ENCODE measurements at places on chromosomes 6 and 20.

DNA sequence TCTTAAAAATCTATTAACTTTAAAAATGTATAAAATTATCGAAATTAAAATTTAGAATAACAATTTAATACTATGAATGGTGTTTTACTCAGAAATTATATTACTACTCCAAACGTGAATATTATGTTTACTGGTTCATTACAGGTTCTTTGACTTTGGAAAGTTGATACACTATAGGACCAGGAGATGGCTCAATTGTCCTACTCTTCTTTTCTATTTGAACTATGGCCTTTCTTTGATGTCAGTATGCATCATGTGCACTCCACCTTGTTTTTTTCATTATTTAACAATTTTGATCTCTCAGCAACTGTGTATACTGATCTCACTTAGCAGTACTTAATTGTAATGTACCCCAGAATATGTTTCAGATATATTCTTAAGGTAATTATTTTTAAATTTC is 391.5 kb upstream of the MANEA start:
- no peak for DNase-seq

DNA sequence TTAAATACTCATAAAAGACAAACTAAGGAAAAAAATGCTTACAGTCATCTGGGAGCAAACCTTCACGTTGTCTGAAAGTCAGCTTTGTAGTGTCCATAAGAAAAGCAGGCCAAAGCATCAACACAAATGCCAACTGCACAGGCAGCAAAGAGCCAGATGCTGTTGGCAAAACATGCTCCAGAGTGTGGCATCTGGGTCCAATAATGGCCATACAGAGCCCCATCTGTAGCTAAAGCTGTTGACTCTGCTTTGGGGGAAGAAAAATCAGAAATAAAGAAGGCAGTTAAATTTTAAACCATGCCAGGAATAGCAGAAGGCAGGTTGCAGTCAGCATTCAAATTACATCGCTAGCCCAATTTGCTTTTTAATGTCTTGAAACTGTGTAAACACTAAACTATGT is 776.3 kb downstream of the EYS start:
- no peak for DNase-seq

DNA sequence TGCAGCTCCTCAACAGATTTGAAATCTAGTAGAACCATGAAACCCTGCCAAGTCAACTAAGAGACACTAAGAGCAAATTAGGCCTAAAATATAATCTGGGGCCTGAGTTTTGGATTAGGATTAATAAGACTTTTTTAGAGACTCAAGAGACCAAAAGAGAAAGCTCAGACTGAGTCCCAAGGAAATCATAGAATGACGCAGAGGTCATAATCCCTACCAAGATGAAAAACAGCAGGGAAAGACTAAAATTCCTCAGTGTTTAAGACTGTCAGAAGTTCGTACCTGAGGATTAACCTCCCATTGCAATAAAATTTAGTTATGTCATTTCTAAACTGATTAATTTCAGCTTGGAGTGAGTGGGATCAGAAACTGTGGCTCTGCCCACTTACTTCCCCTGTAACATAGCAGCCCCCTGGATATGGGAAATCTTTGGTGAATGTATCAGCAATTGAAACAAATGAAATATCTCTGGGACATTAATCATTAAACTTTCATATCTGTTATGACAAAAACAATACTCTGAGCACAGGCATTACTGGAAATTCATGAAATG is 200.3 kb downstream of the EDN1 start:
- DNase-seq = no peak

- DNase-seq = no peak
Observed at GRCh38 chr6:132286298-132287019, 114.8 kb downstream of the MOXD1 start.

DNA sequence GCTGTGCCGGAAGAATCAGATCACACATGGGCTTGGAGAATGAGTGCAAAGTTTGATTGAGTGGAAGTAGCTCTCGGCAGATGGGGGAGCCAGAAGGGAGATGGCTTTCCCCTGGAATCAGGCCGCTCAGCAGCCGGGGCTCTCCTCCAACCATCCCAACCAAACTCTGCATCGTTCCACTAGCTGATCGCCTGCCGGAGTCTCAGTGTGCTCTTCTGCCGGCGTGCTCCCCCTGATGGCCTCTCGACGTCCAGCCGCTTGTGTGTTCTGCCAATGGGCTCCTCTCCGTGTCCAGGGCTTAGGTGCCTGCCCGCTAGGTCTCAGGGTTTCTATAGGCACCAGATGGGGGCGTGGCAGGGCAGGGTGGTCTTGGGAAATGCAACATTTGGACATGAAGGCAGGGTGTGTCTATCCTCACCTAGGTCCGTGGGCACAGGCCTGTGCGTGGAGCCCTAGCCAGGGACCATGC is 4.9 kb upstream of the BIRC7 start:
- peak; percentile 87 for DNase-seq

- no peak for DNase-seq
Observed at GRCh38 chr20:24638591-24639548, 169.4 kb downstream of the SYNDIG1 start.

GRCh38 chr6:7765575-7766325 is 39.9 kb downstream of the BMP6 start:
- DNase-seq = no peak

DNA sequence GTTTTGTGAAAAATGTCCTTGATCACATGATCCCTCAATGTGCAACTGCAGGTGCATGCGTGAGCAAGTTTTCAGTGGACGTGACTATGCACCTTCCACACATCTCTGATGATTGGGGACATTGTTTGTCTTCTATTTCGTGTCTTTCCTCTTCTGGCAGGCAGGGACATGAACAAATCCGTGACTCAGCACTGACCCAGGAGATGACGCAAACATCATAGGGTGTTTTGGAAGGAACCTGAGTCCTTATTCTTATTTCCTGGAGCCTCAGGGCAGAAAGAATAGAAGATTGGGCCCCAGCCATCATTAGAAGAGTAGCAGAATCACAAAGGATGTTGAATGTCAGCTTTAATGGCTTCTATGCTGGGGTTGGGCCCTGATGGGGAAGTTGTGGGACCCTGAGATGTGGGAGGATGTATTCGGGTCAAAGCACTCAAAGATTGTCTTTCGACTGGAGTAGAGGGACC is 11.9 kb upstream of the SIRPD start:
- DNase-seq = no peak

DNA sequence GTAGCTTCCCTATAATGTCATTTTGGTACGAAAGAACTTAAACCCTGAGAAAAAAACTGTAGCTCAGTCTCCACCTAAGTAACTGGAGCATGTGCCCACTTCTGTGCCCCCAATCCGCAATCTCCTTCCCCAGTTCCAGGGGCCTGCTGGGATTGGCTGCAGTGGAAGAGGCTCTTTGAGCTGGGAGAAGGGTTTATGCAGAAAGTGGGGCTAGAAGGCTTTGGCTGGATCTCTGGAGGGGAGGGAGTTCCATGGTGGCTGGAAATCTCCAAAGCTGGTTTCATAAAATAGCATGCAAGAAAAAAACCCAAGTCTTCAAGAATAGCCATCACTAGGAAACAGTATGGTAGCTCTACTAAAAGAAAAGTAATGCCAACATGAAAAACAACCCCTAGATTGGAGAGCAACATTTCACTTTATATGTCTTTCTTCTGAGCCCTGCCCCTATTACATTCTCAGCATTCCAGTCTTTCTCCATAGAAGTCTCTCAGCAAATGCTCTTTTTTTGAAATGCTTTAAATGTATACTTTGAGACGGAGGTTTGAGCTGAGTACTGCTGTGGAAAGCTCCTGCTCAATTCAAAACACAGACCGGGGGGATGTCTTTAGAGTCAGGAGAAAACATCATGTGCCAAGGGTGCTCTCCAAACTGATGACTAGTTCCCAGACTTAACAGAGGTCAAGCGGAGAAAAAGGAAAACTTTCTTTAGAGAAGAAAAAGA is 36.0 kb upstream of the FOXO3 start:
- DNase-seq = no peak

- DNase-seq = no peak
Observed at GRCh38 chr20:24048024-24048611, 59.5 kb upstream of the GGTLC1 start.

- DNase-seq = no peak
Observed at GRCh38 chr6:38846844-38847243, 131.7 kb downstream of the DNAH8 start.

DNA sequence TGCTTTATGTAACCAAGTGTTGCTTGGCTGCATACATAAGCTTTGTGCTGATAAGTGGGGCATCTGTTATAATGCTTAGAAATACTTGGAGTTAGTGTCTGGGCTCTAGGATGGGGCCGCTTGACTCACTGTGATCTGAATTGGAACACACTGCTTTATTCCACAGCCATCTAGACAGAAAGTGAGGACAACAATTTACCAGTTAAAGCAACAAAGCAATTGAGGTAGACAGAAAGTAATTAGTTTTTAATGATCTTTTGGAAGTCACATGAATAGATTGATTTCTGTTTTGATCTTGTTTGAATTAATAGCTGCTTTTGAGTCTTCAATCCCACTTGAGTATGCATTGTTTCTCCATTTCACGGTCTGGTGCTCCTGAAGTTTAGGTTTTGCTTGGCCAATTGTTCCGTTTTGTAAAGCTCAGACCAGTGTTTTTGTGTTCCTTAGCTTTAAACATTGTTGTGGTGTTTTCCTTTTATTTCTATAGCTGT is 157.5 kb downstream of the TRMT11 start:
- peak; percentile 72 for DNase-seq

DNA sequence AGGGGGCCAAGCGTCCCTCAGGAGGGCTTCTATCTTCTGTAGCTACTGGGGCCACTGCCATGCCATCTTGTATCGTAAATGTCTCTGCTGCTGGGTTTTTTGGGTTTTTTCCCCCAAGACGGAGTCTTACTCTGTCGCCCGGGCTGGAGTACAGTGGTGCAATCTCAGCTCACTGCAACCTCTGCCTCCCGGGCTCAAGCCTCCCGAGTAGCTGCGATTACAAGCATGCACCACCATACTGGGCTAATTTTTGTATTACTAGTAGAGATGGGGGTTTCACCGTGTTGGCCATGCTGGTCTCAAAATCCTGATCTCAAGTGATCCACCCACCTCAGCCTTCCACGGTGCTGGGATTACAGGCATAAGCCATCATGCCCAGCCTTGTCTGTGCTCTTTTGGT is 111.3 kb upstream of the LOC128125822 start:
- DNase-seq = no peak

DNA sequence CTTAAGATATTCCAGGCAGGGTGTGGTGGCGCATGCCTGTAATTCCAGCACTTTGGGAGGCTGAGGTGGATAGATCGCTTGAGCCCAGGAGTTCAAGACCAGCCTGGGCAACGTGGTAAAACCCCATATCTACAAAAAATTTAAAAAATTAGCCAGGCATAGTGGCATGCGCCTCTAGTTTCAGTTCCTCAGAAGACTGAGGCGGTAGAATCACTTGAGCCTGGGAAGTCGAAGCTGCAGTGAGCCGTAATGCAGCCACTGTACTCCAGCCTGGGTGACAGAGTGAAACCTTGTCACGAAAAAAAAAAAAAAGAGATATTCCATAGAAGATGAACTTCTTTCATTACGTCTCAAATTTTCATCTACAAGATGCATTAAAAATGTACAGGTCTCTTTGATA is 46.7 kb upstream of the ISM1 start:
- no peak for DNase-seq

DNA sequence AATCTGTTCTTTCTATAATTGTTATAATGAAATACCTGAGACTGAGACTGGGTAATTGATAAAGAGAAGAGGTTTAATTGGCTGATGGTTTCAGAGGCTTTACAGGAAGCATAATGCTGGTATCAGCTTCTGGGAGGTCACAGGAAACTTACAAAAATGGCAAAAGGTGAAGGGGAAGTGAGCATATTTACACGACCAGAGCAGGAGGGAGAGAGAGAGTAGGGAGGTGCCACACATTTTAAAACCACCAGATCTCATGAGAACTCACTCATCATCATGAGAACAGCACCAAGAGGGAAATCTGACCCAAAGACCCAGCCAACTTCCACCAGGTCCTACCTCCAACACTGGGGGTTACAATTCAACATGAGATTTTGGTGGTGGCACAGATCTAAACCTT is 2.6 kb upstream of the SIRPB1 start:
- DNase-seq = no peak

DNA sequence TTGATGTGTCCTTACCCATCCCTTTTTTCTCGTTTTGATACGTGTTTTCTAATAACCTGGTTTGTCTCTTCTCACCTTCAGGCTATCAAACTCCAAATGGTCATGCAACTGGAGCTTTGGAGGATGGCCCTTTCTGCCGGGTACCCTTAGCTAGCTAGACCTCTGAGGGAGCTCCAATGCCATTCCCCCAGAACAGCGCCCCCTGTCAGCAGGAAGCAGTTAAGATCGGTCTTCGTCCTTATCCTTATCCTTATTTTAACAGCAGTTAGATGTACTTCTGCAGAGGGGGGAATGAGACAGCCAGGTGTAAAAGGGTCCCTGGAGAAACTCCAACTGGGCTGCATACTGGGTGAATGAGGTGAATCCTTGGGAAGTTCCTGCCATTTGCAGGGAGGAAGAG is 37.2 kb downstream of the SEL1L2 start:
- no peak for DNase-seq

DNA sequence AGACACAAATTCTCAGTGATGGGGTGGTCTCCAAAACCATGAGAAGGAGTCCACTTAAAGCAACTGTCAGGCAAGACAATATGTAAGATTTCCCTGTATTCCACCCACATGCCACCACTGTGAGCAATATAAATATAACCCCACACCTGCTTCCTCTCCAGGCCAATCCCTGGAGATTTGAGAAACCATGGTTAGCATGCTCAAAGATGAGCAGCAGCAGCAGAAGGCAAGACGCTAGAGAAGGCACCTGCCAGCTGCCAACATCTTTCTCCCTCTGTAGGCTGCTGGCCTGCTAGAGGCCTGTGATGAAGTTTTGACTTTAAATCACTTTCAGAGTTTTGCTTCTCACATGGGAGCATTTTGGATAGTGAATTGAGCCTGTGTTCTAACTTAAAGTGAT is 7.9 kb upstream of the SOD2 start:
- no peak for DNase-seq

DNA sequence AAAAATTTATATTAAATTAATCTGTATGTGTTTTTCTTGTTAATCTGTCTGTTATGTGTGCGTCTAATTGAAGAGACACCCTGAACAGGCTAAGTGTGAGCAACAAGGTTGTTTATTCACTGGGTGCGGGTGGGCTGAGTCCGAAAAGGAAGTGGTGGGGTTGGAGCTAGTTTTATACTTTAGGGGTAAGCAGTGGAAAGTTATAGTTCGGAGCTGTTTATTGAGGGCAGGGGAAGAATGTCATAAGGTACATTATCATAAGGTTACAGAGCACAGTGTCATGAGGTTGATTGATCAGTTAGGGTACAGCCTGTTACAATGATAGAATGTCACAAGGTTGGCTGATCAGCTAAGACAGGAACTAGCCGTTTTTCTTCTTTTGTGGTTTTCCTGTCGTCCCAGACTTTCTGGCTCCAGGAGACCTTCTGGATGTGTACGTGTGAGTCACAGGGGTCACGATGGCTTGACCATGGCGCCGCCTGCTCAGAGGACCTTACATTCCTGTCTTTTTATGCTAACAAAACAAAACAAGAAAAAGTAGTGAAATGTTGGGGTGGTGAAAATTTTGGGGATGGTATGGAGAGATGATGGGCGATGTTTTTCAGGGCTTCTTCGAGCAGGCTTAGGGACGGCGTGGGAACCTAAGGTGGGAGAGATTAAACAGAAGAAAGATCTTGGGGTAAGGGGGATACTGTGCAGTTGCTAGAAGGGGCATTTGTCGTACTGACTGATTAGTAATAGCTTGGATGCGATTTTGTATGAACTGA is 754.0 kb upstream of the ADGRB3 start:
- no peak for DNase-seq

GRCh38 chr6:32449088-32449736 is 9.5 kb downstream of the HLA-DRA start:
- no peak for DNase-seq
